ENCODE measurements at places on chromosomes 1 and 21.

DNA sequence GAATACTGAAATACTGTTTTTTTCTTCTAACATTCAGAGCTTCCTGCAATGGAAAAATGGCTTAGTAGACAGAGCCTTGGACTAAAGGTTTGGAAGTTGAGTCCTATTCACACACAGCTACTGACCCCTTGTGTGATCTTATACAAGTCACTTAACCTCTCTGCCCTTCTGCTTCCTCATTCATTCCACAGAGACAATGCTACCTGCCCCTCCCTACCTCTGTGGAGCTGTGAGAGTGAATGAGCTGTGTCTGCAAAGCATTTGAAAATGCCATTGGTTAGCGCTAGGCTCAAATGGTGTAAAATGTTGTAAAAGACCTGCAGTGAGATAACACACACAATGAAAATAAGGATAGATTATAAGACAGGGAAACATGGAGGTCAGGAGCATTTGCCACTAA lies 214.4 kb downstream of the BARHL2 start:
- no peak for DNase-seq

- DNase-seq, result peak; percentile 52
Observed at GRCh38 chr1:19812875-19813642, 2.0 kb downstream of the RNF186 start.

DNA sequence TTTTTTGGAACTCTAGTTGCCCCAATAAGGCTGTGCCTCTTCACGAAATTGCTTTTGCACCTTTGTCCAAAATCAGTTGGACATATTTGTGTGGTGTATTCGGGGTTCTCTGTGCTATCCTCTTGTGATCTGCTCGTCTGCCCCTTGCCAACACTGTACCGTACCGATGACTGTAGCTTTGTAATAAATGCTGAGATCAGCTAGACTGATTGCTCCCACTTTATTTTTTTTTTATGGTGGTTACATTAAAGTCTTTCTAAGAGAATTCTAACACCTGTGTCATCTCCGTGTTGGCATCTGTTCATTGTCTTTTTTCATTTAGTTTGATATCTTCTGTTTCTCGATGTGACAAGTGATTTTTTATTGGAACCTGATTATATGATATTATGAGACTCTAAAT lies 94.1 kb downstream of the ADARB1 start:
- no peak for DNase-seq

- no peak for DNase-seq
Observed at GRCh38 chr1:163596541-163597258, 274.9 kb downstream of the NUF2 start.

GRCh38 chr1:192940658-192941057 lies 118.5 kb downstream of the UCHL5 start:
- no peak for DNase-seq

GRCh38 chr1:161994175-161994668 lies 29.4 kb downstream of the OLFML2B start:
- no peak for DNase-seq

DNA sequence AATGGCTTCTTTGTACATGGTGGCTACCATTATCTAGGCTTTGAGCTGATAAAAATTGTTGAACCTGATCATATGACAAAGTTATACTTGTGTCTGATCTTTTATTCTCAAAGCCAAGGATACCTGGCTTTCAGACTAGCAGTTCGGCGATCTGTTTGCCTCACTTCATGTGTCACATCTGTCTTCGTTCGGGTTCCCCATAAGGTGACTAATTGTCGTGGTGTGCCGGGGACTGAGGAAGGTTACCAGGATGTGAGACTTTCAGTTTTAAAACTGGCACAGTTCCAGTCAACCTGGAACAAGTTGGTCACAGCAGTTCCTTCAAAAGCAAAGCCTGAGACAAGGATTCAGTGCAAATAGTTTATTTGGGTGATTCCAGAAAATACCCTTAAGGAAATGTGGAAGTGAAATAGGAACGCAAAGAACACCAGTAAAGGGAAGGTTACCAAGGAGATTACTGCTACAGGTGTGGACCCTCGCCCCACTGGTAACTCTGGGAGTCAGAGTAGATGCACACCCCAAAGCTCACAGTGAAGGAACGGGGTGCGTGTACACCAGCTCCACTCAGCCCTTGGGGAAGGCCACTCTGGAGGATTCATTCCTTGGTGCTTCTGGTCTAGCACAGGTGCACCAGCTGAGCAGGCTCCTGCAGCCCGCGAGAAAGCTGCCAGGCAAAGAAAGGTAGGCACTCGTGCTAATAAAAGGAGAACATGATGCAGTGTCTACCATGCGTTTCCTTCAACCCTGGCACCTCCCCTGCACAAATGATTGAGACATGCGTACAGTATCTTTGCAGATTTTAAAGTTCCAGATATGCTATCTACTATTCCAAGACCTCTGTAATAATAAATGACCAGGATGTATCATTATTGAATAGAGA lies 69.0 kb downstream of the VWA5B1 start:
- peak; percentile 66 for DNase-seq

- no peak for DNase-seq
Observed at GRCh38 chr1:208029381-208030287, 118.7 kb upstream of the CD34 start.

GRCh38 chr1:185593271-185593670 lies 140.9 kb upstream of the HMCN1 start:
- DNase-seq, result no peak

DNA sequence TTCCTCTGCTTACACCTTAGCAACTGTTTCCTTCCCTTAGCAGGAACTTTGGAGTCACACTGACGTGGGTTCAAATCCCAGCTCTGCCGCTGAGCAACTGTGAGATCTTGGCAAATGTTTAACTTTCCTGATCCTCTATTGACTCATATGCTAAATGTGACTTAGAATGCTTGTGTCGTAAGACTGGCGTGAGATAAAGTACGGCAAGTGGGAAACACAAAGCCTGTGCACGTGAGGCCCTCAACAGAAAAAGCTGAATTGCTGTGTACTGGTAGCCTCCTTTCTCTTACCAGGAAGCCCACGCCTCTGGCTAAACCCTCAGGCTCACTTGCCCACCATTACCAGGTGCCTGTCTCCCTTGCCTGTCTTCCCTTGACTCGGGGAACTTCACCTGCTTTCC lies 135.4 kb upstream of the TNR start:
- no peak for DNase-seq

All from body of pancreas (tissue), 4 donors.